ENCODE measurements at places on chromosomes 1 and 21.

DNA sequence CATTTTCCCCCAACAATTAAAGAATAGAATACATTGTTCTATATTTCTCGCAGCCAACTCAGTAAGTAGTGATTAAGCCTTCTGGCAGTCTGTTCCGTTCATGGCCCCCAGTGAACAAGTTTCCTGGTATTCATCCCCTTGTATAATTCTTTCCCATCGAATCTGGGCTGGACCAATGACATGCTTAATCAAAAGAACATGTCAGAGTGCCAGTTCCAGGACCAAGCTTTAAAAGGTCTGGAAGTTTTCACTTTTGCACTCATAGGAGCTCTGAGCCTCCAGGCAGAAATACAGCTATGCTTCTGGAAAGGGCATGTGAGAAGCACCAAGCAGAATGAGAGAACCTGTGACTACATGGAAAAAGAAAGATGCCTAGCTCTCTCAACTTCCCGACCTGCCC, 22.5 kb upstream of the DPYD start:
- DNase-seq: no peak

DNA sequence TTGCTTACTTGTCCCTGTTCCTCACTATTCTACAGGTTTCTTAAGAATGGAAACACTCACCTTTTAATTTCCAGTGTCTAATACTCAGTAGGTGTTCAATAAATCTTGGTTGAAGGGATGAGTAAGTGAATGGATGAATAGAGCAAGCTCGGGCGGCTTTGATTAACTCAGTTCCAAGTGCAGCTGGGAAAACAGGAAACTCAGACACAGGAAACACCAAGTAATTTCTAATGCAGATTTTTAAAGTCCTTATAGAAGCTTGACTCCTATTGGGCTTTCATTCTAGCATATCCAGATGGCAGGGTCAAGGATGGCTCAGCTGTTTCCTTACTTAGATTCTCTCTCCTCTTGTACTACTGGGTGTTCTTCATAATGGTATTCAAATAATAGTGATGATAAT, 14.0 kb downstream of the CAMK1G start:
- DNase-seq: no peak

- DNase-seq: no peak
These were observed 713.0 kb downstream of the BRINP3 start for GRCh38 chr1:189764391-189765320.

DNA sequence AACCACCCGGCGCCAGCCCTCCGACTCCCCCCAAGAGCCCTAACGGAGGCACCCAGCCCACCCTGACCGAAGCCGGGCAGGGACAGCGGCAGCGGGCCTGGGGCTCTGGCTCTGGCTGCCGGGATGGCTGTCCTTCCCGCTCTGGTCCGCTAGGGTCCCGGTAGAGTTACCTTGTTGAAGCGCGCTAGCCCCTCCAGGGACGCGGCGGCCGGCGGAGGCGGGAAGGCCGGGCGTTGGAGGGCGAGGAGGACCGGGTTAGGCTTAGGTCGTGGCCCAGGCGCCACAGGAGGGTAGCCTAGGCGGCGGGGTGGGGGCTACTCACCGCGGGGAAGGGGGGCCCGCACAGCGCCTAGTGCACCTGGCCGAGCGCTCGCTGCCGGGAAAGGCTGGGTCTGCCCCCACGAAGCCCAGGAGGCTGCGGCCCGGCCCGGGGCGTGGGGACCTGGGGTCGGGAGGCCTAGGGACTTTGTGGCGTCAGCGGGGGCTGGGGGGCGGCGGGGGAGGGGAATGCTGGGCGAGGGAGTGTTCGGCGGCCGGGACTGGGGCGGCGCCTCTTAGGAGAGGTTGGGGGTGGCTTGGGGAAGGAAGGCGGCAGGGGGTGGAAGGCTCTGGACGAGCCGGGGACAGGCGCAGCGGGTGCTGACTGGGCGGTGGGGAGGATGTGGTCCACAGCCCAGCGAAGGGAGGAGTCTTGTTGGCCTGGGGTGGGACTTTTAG, at the start of gene TRIM17:
Gene TRIM17, minus strand, starts transcription at position 645 of the 717 bp plus-strand sequence. CDS start 1,789 bp downstream, outside the sequence.
- no peak for DNase-seq

GRCh38 chr21:29386803-29387202, 88.1 kb downstream of the BACH1 start:
- no peak for DNase-seq

DNA sequence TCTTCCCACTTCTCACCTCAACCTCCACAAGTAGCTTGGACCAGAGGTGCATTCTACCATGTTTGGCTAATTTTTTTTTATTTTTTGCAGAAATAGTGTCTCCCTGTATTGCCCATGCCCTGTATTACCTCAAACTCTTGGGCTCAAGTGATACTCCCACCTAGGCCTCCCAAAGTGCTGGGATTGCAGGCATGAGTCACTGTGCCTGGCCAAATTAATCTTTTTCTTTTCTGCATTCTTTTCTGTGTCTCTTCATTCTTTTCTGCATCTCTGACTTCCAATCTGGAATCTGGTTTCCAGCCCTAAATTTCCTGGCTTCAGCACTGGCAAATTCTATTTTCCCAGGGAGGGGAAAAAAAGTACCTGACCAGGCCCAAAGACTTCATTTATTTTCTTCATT, 31.2 kb upstream of the TACSTD2 start:
- no peak for DNase-seq

Data from CD8-positive, alpha-beta memory T cell (primary cell).